ENCODE measurements at places on chromosomes 3 and 15.

GRCh38 chr3:2452249-2452648 lies 353.6 kb downstream of the CNTN4 start:
- DNase-seq = no peak

- DNase-seq = no peak
Observed at GRCh38 chr15:84960391-84961113, 21.1 kb upstream of the PDE8A start.

DNA sequence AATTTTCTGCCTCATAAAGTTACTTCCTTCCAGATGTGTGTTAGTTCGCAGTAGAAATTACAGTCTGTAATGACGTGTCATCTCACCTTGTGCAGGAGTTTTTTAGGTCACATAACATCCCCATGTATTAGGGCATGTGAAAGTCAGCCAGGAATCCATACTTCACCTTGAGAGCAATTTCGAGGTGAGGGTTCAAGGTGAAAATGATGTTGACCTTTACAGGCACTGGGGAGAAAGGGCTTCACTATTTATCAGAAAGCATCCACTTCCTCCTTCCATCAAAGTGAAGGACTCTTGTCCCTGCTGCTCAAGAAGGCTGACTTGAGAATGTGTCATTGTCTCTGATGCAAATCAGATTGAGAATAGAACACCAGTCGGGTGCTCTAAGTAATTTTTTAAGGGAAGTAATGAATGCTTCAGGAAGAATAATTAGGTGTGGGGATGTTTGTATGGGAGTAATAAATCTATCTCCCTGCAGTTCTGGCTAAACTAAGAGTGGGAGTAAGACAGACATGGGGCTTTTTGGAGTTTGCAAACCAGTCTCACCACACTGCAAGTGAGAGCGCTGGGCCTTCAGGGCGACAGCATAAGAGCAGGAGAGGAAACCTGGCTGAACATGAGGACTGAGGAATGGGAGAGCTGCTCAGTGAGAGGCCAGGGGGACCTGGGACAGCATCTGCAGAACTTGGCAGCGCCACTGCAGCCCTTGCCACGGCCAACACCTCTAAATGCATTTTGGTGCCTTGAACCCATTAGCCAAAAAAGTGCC lies 85.9 kb upstream of the IL12A start:
- DNase-seq = no peak

- no peak for DNase-seq
Observed at GRCh38 chr3:184741798-184742675, 30.2 kb upstream of the MAGEF1 start.

GRCh38 chr15:64635499-64636495 lies 139.6 kb downstream of the RBPMS2 start:
- DNase-seq = no peak

- no peak for DNase-seq
Observed at GRCh38 chr15:41573396-41573795, 14.4 kb downstream of the TYRO3 start.

DNA sequence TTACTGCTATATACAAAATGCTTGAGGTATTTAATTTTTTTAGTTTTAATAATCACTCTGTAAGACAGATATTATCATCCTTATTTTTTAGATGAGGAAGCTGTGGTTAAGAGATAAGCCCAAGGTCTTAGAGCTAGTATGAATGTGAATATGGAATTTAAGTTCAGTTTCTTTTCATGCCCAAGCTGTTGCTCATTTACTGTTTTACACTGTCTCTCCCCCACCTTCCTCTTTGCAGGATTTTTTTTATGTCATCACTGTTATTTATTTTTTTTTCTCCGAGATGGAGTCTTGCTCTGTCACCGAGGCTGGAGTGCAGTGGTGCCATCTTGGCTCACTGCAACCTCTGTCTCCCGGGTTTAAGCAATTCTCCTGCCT lies 22.5 kb downstream of the MAP2K5 start:
- no peak for DNase-seq

DNA sequence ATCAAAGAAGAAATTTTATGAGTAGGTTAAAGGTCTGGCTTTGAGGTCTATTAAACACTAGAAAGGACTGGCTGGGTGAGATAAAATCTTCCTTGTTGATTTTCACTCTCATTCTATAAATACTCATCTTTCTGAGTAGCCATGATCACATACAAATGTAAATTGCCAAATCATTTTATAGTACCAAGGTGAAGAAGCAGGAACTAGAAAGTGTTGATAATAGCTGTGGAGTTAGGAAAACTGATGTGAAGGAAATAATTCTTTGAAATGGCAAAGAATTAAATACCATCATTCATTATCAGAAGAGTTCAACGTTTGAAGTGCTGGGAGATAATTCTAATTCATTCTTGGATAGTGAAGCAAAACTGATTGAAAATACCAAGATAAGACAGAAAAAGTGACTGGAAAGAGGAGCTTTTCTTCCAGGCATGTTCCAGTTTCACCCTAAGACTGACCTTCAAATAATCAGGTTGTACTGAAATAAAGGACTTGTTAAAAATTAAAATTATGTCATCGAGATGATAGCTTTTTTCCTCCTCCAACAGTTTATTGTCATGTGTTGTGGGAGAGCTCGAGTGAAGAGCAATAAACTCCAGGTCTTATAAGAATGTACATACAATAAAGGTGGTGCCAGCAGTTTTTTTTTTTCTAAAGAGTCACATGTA lies 17.4 kb downstream of the THBS1 start:
- no peak for DNase-seq

- no peak for DNase-seq
Observed at GRCh38 chr15:80098341-80098740, 38.9 kb downstream of the ZFAND6 start.

- no peak for DNase-seq
Observed at GRCh38 chr3:195094191-195094921, 176.6 kb downstream of the XXYLT1 start.

- no peak for DNase-seq
Observed at GRCh38 chr3:32568953-32569352, 1.7 kb downstream of the DYNC1LI1 start.

DNA sequence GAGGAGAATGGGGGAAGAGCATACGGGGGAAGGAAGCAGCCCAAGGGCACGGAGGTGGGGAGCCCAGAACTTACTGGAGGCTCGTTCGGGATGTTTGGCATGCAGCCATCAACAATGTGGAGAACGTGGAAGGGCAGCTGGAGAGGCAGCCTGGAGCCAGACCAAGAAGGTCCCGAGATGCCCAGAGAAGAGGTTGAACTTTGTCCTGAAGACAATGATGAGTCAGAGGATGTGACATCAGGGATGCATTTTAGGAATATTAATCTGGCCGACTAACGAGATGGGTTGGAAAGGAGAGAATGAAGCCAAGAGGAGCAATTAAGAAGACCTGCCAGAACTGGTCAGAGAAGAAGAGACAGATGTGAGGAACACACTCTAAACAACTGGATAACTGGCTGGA lies 98.2 kb downstream of the SRGAP3 start:
- no peak for DNase-seq

DNA sequence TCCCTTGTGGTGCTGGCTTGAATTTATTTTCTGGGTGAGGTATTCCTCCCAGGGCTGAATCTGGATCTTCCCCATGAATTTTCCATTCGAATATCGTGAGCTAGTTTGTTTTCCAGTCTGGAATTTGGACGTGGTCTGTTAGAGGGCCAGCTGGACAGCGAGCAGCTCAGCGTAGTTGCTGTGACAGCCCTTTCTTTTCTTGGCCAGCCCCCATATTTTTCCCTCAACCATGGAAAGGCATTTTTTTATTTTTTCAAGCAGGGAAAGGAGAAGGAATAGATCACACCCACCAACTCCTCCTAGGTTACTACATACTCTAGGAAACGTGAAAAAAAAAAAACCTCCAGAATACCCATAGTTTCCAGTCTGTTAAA lies 152.0 kb downstream of the KLHL25 start:
- no peak for DNase-seq

DNA sequence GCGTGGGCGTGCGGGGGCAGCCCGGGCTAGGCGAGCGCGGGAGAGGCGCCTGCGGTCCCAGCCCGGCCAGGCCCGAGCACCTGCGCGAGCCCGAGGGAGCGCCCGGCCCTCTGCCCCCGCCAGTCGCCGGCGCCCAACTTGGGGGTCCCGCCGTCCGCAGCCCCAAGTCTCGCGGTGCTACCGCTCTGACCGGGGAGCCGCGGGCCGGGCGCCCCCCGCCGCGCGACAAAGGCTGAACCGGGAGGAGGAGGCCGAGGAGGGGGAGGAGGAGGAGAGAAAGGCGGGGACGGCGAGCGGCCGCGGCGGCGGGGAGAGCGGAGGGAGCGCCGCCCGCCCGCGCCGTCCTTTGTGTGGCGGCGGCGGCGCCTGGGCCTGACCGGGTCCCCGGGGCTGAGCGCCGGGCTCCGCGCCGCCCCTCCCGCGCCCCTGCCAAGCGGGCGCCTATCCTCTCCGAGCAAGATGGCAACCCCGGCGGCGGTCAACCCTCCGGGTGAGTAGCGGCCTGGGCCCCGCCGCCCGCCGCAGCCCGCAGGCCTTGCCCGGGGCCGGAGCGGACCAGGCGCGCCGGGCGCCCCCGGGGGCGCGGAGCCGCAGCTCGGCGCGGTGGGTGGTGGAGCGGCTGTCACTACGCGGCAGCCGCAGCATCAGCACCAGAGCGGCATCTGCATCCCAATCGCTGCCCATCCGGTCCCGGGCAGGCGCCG lies at the start of gene ARNT2:
ARNT2 (plus strand) TSS at position 326 of the 704 bp plus-strand sequence; CDS start at position 460, 134 bp downstream.
- no peak for DNase-seq

DNA sequence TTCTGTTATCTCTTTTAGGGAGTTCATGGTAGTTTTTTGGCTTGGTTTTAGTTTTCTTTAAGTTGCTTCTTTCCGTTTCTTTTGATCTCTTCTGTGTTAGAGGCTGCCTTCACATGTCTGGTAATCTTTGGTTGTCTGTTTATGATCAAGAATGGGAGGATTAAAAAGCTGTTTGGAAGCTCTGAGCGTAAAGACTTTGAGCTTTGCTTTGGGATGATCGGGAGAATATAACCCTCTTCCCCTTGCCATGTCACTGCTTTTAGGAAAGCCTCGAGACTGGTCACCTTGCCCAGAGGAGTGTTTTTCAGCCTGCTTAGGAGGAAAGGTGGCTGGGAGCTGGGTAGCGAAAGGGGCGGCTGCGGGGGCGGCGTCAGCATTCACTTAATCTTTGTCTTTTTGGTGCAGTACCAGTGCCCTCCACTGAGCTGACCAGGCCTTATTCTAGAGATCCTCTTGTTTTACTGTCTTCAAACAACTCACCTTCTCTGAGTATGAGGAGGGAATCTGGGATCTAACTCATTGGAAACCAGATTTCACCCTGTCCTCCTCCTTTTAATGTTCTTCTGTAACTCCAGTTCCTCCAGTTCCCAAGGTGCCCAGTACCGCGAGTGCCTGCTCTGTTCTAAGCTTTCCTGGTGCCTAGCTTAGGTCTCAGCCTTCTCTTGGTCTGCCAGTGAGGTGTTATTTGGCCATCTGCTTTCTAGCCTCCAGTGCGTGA lies 15.5 kb downstream of the TATDN2 start:
- DNase-seq = peak; percentile 65

GRCh38 chr3:11386465-11387113 lies 114.4 kb downstream of the ATG7 start:
- no peak for DNase-seq

- no peak for DNase-seq
Observed at GRCh38 chr3:64361962-64362735, 136.9 kb upstream of the PRICKLE2 start.
